Natural killer cell treated with Interleukin-12 subunit alpha and Interleukin-12 subunit beta and Interleukin-15 and Interleukin-18, amount 100 ng/mL, for 72 hours (primary cell): ENCODE measurements at places on chromosomes 16 and 17. TPM values are rescaled to one million over a fixed set of nuclear protein-coding genes. Genes with fewer than 3 reads are reported as not detected.

DNA sequence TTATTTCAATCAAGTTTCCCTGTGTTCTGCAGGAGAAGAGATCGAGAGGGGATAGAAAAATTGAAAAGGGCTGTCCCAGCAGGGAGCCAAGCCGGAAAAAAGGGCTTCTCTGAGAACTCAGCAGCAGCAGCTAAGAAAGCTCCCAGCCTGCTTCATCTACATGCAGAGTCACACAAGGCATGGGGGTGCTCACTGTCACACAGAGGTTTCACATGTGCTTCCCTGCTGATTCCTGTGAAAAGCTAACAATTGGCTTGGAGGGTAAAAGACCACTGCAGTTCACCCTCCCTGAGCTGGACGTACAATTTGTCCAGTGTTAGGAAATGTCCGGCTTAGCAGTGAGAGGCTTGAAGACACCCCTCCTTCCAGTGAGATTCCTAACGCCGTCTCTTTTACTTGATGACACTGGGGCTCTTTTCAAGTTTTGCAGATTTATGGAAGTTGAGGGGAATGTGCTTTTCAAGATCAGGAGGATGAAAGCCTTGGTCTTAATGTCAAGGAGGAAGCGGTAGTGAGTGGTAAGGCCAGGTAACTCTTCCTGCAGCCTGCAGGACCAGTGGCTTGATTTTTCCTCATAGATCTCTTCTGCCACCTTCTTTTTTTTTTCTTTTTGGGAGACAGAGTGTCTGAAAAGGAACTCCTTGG lies 85.6 kb downstream of the WNT3 start:
- H3K4me3 ChIP-seq, result no peak overlapping the region
- no peak for DNase-seq
- H3K27ac ChIP-seq, result no peak overlapping the region
- H3K36me3 ChIP-seq, result peaks cover 5% of the 10 kb centered on the region
- H3K27me3 ChIP-seq, result no peaks in the 10 kb centered on the region
- H3K4me1 ChIP-seq, result no peaks in the 10 kb centered on the region

The NKIRAS2 gene
- total RNA-seq, result 28.7 TPM

DNA sequence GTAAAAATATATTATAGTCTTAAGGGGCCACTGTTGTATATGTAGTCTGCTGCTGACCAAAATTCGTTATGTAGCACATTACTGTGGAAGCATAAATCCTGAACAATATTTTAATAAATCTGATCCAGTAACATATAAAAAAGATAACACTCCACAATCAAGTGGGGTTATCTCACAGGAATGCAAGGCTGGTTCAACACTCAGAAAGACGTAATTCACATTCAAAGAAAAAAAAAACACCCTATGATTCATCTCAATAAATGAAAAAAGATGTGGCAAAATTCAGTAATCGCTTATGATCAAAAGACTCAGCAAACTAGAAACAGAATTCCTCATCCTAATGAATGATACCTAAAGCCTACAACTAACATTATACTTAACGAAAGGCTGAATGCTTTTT lies 47.8 kb downstream of the CREBBP start:
- no peak overlapping the region for H3K27ac ChIP-seq
- H3K4me3 ChIP-seq, result no peak overlapping the region
- H3K27me3 ChIP-seq, result no peaks in the 10 kb centered on the region
- peaks cover 29% of the 10 kb centered on the region for H3K36me3 ChIP-seq

The CTRB2 gene
- total RNA-seq, result not detected

The SLC6A2 gene
- total RNA-seq, result not detected

The SLC35G6 gene
- not detected for total RNA-seq

- H3K4me3 ChIP-seq, result no peak overlapping the region
- H3K36me3 ChIP-seq, result peaks cover 8% of the 10 kb centered on the region
- peaks cover 15% of the 10 kb centered on the region for H3K4me1 ChIP-seq
- H3K27me3 ChIP-seq, result no peaks in the 10 kb centered on the region
Observed at GRCh38 chr17:28758411-28759121, 14.8 kb downstream of the TRAF4 start.

GRCh38 chr17:69802045-69802740 lies 272.8 kb upstream of the KCNJ16 start:
- no peaks in the 10 kb centered on the region for H3K36me3 ChIP-seq
- H3K4me1 ChIP-seq, result no peaks in the 10 kb centered on the region
- H3K4me3 ChIP-seq, result no peak overlapping the region
- DNase-seq, result no peak

GRCh38 chr17:78820841-78821240 lies 19.8 kb downstream of the USP36 start:
- H3K36me3 ChIP-seq, result peaks cover 33% of the 10 kb centered on the region
- H3K4me3 ChIP-seq, result no peak overlapping the region
- no peak overlapping the region for H3K27ac ChIP-seq
